ENCODE measurements at places on chromosomes 1 and 21.
A peak's percentile ranks its signal among the peaks of the same experiment; 100 is the strongest.

GRCh38 chr1:222583079-222583478 lies 6.7 kb downstream of the TAF1A start:
- no peak for DNase-seq

- DNase-seq, result no peak
Measured at GRCh38 chr1:26690157-26690556, 5.7 kb upstream of the ARID1A start.

- no peak for DNase-seq
Measured at GRCh38 chr1:217946511-217946910, 315.4 kb downstream of the SPATA17 start.

DNA sequence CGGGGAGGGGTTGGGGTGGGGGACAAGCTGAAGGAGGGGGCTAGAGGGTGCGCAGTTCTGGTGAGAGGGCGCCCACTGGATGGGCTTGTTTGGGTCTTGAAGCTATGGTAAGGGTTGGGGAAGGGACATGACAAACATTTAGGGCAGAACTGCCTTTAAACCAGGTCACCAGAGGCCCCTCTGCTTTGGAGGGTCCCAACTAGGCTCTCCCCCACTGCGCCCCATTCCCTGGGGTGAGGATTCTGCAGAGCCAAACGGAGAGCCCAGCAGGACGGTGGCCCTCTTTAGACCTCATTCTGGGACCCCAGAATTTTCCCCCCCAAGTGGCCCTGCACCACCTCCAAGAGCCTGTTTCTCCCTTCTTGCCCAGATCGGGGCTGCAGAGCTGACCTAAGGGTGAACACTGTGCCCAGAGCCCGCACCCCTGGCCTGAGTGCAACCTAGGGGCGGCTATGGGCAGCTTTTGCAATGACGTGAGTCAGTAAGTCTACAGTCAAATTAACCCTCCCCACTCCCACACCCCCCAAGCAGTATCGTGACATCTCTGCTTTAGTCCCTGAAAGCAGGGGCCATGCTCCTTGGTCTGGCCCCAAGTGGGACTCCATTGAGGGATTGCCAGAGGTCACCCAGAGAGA lies 593.8 kb downstream of the MATN1 start:
- no peak for DNase-seq

DNA sequence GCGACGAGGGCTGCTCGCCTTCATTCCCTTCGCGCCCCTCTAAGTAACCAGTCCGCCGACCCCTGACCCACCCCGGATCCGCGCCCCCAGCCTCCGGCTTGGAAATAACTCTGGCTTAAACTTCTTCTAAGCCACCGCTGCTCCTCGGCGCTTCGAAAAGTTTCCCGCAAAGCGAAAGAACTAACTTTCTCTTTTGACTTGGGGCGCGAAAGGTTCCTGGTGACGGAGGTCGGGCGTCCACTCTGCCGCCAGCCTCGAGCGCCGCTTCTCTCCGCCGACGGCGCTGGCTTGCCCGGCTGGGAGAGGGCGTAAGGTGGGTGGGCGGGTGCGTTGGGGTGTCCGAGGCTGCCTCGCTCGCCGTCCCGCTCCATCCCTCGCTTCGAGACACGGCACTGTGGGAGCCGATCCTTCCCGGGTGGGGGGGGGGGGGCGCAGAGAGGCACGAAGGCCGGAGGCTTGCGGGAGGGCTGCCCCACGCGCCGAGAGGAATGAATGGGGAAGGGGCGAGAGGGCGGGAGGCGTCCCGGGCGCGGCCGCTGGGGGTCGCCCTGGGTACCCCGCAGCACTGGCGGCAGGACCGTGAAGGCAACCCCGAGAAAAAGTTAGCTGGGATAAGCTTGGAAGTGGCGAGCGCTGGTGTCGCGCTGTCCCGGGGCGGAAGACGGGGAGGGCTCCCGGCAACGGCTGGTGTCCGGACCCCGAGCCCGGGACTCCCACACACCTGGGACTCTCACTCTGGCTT lies 569 bp downstream of the ATF3 start:
- DNase-seq, result peak; percentile 38

DNA sequence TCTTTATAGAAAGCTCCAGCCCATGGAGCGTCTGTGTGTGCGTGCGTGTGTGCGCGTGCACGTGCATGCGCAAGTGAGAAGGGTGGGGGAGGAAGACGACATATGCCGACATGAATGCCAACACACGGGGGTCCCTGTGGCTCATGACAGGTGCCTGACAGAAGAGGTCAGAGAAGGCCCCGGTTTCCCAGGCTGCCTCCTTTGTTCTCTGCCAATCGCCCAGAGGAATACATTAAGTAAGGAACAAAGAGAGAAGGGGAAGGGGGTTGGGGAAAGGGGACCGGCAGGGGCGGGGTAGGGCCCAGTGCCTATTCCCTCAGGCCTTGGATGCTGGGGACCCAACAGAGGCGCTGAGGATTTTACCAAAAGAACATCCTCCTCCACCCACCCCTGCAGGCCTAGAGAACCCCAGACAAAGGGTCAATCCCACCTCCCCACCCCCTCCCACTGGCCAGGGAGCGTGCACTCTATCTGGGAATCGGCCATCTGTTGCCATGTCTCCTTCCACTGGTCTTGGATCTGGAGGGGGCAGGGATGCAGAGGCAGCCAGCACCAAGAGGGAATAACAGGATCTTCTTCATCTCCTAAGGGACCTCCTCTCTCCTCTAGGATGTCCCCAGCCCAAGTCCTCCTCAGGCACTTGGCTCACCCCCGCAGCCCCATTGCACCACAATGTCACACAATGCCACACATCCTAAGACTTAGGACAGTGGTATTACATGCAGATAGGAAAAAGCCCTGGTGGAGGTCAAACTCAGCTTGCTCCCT lies 39.4 kb downstream of the PIK3C2B start:
- DNase-seq, result no peak

DNA sequence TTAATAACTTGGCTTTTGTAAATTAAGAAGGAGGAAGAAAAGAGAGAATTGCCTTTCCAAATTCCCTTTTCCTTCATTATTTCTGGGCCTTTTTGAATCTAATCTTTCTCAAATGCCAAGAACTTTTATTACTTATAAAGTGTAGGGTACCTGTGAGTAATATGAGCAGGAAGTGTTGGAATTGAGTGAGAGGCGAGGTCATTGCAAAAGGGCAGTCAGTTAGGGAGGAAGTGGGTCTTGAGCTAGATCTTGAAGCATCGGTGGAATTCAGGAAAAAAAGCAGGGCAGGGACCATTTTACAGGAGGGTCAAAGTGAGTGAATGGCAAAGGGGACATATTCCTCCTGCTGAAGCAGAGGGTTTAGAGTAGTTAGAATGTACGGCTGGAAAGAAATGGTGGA lies 23.4 kb downstream of the DDI2 start:
- no peak for DNase-seq

GRCh38 chr1:34087986-34088385 lies 77.0 kb downstream of the CSMD2 start:
- DNase-seq, result no peak

GRCh38 chr21:30200000-30200399 lies 15.9 kb downstream of the CLDN8 start:
- no peak for DNase-seq

GRCh38 chr1:45730075-45730779 lies 20.2 kb downstream of the IPP start:
- DNase-seq, result no peak

DNA sequence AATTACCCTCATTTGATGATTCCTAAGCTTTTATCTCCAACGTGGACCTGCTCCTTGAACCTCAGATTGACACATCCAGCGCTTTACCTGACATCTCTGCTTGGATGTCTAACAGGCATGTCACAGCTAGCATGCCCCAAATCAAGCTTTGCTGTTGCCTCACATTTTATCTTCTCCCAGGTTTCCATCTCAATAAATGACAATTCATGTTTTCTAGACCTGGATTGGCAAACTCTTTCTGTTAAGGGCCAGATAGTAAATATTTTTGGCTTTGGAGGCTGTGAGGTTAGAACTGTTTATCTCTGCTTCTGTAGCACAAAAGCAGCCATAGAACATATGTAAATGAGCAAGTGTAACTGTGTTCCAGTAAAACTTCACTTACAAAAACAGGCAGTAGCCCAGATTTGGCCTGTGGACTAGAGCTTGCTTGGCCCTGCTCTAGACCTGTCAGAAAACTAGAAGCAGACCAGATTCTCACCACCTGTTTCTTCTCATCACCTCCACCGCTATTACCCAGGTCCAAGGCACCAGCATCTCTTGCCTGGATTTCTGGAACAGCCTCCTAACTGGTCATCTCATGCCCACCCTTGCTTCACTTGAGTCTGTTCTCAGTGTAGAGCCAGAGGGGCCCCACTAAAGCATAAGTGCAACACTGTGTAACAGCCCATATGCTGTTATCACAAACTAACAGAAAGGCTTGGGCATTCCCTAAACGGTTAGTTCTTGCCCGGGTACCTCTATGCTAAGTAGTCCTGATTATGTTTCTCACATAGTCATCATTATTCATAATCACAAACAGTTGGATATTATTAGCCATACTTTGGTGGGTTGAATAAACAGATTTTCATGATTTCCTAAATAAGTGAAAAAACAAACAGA lies 42.3 kb downstream of the UBE4B start:
- DNase-seq, result no peak

DNA sequence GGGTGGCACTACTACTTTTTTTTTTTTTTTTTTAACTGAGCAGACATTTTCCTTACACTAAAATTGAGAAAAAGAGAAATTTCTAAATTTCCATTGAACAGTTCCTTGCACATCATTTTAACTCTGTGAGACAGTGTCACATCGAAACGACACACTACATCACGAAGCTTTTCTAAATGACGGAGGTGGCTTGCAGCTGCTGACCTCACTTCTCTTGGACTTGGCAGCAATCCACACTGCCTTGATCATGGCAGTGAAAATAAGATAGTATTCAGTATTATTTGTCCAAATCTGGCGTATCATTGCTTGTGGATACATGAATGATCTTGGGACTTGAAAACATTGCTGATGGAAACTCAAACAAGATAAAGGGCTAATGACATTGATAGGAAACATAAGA lies 80.3 kb upstream of the CYYR1 start:
- DNase-seq, result no peak

- DNase-seq, result no peak
Measured at GRCh38 chr1:232212253-232212652, 417.7 kb downstream of the SIPA1L2 start.

DNA sequence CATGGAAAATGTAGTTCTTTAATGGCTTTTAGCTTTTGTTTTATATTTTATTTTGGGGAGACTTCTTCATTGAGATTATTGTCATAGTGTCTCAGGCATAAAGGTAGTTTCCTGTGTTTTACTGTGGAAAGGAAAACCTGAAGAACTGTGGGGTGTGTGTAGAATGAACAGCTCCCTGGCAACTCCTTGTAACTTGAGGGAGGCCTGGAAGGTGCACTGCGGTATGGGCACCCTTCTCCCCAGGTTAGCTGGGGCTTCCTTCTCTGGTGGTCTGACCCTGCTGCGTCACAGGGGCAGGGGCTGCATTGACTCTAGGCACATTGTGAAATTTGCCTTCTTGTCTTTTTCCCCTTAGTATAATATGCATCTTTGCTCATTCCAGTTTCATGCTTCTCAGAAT lies 1.7 kb downstream of the ATP1B1 start:
- no peak for DNase-seq

DNA sequence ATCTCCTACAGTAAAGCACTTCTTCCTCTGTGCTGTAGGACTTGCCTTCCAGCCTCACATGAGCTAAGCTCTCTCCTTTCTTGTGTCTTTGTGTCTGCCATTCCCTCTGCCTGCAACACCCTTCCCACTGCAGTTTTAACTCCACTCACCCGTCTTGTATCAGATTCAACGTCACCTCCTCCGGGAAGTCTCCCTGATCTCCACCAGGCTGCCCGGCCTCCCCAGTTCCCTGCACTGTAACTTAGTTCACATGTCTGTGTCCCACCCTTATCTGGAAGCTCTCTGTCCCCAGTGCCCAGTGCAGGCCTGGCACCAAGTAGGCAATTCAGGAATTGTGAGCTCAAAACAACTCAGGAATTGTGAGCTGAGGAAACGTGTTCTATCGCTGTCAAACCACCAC lies 96.4 kb downstream of the GLIS1 start:
- DNase-seq, result no peak

GRCh38 chr1:235015291-235015985 lies 113.2 kb downstream of the TOMM20 start:
- DNase-seq, result no peak

DNA sequence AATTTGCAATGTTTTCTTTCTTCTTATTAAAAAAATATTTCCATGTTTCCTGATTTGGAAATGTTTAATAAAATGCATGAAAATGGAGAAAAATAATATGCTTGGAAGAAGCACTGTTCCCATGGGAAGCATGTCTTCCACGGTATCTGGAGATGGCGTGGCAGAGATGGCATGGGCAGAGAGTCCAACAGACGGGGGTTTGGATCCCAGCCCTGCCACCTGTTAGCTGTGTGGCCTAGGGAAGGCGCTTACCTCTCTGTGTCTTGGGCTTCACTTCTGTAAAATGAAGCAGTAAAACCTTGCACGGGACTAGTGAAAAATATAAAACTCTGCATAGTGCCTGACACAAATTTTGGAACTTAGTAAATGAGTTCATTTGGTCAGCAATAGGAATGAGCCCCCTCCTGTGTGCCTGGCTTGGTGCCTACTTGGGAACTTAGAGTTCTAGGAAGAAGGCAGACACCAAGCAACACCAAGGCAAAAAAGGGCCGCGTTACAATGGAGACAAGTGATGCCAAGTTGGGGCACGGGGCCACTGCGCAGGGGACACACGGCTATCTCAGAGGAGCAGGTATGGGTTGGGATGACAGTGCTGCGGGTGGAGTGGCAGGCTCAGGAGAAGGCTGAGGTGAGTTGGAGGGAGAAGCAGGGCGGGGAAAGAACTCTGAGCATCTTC lies 124.2 kb downstream of the KCNN3 start:
- no peak for DNase-seq

DNA sequence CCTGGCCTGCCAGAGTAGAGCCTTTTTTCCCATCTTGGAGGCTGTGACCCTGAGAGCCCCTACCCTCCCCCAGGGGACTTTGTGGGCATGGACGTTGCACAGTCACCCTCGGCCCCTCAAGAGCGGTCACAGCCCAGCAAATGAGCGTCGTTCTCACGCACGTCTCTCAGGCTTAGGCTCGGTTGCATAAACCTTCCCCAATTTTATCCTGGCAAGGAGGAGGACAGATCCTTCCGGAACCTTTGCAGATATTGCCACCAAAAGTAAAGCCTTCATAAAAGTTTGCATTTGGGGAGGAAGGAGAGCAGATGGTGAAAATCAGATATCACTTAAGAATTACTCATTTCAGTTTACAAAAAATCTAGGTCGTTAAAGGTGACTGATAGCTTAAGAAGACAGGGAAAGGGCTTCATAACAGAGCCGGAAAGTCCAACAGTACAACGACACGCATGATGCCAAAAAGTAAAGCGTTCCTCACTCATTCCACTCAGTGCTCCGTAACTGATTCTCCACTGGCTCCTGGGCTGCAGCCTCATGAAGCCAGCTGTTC lies 29.3 kb downstream of the PDE9A start:
- DNase-seq, result no peak

GRCh38 chr1:185661971-185662370 lies 72.2 kb upstream of the HMCN1 start:
- DNase-seq, result no peak

- DNase-seq, result peak; percentile 78
Measured at GRCh38 chr1:153775458-153776327, 486 bp downstream of the SLC27A3 start.

DNA sequence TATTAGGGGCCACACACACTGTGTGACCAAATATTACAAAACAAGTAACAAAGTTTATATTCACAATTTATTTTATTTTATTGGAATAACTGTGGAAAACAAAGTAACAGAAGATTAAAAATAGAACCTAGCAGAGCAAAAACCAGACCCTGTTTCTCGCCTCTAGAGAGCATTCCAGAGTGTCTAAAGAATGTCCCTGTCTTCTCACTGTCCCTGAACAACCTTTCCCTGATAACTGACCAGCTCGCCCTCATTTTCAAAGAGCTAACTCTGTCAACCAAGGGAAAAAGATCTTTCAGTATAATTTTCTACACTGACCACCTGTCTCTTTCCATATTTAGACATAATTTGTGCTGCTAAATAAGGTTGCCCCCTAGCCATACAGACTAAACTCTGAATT lies 646.9 kb downstream of the USP25 start:
- no peak for DNase-seq

All from NCI-H2107 (cell line).